Natural killer cell treated with Interleukin-12 subunit alpha and Interleukin-12 subunit beta and Interleukin-15 and Interleukin-18, amount 100 ng/mL, for 72 hours (primary cell): ENCODE measurements at places on chromosomes 5 and 9.

DNA sequence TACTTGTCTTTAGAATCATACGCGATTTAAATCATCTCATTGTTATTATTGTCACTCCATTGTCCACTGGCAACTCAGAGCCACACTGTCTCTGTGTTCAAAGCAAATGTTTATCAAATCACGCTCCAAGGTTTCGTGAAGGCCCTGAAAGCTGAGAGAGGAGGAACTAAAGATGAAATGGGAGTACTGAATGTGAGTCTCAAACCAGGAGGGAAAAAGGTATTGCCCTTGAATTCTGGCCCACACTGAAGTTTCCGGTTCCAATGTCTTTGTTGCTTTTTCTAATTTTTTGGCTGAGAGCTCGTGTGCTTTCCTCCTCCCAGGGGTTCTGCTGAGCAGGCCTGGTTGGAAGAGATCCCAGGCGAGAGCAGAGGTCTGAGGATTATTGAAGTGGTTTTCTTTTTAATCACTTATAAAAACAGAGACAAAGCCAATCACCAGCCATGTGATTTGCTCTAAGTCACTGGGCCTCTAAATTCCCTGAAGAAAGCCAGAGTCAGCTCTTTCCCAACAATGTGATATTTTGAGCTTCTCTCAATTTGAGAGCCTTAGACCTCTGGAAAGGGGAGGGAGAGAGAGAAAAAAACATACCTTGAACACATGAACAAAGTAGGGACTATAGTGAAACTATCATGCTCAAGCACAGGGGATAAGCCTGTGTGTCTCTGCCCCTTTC is 420.8 kb upstream of the GRAMD2B start:
- no peak for DNase-seq

- no peak for DNase-seq
Observed at GRCh38 chr5:40906351-40906751, 2.9 kb upstream of the C7 start.

- DNase-seq: no peak
Observed at GRCh38 chr9:19689328-19690101, 99.3 kb downstream of the SLC24A2 start.

DNA sequence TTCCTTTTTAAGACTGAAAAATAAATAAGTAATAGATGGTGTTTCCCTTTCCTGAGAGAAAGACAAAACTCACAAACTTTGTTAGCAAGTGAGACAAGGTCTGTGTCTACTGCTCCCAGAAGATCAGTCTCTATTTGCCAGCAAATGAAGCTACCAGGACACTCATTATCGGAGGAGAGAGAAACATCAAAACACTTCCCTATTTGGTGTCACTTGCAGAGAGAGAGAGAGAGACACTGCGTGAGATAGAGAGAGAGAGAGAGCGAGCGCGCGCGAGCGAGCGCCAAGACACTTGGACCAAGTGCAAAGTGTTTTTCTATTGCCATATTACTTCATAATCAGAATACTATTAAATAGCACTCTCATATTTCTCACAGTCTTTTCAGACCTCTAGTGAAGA is 142.7 kb downstream of the KCNN2 start:
- no peak for DNase-seq

GRCh38 chr5:34652466-34652865 is 3.7 kb upstream of the RAI14 start:
- no peak for DNase-seq

GRCh38 chr5:127423173-127423798 is 94.2 kb upstream of the PRRC1 start:
- DNase-seq: no peak

- DNase-seq: no peak
Observed at GRCh38 chr5:146101646-146102045, 3.7 kb downstream of the PLAC8L1 start.

GRCh38 chr5:143213231-143213850 is 190.1 kb downstream of the NR3C1 start:
- no peak for DNase-seq

DNA sequence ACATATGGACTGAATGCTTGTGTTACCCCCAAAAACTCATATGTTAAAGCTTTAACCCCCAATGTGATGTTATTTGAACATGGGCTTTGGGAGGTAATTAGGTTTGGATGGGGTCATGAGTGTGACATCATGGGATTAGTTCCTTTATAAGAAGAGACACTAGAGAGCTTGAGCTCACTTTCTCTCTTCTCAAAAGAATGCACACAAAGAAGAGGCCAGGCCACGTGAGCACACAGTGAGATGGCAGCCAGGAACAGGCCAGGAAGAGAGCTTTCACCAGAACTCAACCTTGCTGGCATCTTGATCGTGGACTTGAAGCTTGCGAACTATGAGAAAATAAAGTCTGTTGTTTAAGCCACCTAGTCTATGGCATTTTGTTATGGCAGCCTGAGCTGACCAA is 360.6 kb downstream of the NR2F1-AS1 start:
- no peak for DNase-seq

GRCh38 chr5:97338729-97339128 is 155.7 kb upstream of the RIOK2 start:
- no peak for DNase-seq

DNA sequence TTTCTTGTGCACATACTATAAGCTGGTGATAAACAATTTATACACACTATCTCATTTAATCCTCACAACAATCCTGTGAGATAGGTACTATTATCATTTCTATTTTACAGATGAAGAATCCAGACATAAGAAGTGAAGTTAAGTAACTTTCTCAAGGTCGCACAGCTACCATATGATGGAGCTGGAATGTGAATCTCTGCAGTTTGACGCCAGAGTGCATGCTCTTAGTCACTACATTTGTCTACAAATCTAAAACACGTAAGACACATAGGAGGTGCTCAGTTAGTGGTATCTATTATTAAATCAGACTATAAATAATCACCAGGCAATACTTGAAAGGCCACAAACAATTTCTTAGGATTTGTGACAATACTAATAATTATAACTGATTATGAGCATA is 45.0 kb upstream of the CDKN2B start:
- DNase-seq: no peak

DNA sequence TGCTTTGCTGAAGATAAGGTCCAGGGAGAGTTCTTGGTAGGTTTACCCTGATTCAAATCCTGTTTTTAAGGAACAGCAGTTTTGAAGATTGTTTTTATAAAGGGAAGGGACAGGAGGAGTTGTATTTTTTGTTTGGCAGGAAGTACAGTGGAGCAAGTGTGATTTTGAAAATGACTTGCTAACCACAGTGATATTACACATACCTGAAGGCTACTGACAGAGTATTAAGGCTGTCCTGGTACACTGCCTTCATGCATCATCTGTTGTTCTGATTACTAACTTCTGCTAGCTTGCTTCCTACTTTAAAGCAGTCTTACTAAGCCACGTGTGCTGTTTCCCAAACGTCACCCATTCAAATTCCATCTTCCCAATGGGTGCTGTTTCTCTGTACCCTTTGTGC is 559.5 kb upstream of the SGCD start:
- no peak for DNase-seq

GRCh38 chr5:39236718-39237117 is 17.4 kb upstream of the FYB1 start:
- no peak for DNase-seq

DNA sequence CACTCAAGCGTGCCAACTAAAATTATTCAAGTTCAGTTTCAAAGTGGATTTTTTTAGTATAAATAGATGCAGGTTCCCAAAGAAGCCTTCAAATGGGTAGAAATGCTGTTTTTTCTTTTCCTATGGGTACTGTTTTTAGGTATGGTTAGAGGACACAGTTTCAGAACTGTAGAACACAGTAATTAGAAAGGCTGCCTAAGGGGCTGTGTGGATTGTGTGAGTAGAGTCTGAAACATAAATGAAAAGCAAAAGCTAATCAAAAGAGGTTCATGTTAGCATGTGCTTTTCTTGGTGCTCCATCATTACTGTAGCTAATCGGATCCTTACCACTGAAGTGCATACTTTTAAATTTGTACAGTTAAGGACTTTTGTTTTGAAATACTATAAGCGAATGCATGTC is 85.3 kb downstream of the ZSWIM6 start:
- no peak for DNase-seq

GRCh38 chr5:168202996-168203395 is 88.4 kb upstream of the WWC1 start:
- DNase-seq: no peak

- DNase-seq: no peak
Observed at GRCh38 chr9:69036309-69036708, 757 bp downstream of the FXN start.

DNA sequence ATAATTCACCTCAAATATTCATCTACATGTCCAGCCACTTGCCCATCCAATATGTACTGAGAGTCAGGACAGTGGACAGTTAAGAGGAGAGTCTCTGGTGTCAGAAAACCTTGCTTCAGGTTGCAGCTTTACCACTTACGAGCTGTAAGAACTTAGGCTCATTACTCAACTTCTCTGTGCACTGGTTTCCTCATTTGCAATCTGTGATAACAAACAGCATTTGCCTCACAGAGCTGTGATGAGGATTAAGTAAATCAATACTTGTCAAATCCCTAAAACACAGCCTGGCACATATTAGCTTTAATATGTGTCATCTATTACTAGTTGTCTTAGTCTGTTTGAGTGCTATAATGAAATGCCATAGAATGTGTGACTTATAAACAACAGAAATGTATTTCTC is 8.6 kb downstream of the GOLGA1 start:
- no peak for DNase-seq

- DNase-seq: no peak
Observed at GRCh38 chr5:94903726-94904125, 285.3 kb downstream of the SLF1 start.

- DNase-seq: no peak
Observed at GRCh38 chr5:131363811-131364506, 100.1 kb downstream of the CDC42SE2 start.

DNA sequence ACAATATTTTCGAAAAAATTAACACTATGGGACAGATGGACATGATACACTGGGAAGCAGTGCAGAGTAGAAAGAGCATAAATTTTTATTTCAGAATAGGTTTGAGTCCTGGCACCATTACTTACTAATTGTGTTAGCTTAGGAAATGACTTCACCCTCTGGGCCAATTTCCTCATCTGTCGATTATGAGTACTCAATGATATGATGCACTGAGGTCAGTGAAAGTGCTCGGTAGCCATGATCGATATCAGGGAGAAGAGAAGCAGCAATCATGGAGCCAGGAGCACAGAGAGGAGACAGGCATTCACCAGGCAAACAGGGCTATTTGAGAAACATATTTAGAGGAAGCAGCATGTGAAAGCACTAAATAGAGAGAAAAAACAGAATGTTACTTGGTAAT is 29.4 kb downstream of the NR6A1 start:
- DNase-seq: no peak

DNA sequence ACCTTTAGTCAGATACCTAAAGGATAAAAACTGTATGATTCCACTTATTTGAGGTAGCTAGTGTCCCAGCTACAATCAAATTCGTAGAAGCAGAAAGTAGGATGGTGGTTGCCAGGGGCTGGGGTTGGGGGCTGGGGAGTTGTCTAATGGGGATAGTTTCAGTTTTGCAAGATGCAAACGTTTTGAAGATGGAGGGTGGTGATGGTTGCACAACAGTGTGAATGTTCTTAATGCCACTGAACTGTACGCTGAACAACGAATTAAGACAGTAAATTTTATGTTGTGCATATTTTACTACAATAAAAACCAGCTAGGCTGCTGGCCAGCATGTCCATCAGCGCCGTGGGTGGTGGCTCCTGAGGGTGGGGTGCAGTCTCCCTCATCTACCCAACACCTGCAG is 137.8 kb downstream of the GADD45G start:
- peak; percentile 65 for DNase-seq

GRCh38 chr5:157827423-157827822 is 31.5 kb downstream of the CLINT1 start:
- DNase-seq: no peak

- no peak for DNase-seq
Observed at GRCh38 chr9:121322037-121322736, 47.9 kb downstream of the STOM start.

DNA sequence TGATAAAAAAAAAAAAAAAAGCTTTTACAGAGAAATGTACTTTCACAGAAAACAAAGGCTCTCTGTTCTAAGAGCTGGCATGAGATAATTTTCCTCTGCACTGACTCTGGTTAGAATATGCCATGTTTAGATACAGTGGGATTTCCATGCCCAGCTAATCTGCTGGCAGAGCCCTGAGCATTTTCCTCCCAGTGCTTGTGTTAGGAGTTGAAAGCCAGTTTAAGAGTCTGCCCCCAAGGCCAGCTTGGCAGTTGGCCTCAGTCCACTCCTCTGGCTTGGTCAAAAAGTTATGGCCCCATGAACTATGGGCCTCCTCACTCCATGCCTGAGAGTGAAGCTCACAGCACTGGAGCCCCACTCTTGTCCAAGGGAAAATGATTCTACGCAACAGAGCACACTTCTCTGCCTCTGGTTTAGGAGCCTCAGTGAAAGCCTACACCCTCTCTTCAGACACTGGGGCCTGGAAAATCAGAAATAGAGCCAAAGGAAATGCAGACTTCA is 21.9 kb downstream of the MOCS2 start:
- DNase-seq: no peak

- DNase-seq: no peak
Observed at GRCh38 chr9:32291370-32291769, 93.1 kb upstream of the ACO1 start.

- no peak for DNase-seq
Observed at GRCh38 chr9:121610638-121610953, 40.8 kb upstream of the DAB2IP start.

- DNase-seq: no peak
Observed at GRCh38 chr9:71393005-71393404, 271.6 kb upstream of the TRPM3 start.

DNA sequence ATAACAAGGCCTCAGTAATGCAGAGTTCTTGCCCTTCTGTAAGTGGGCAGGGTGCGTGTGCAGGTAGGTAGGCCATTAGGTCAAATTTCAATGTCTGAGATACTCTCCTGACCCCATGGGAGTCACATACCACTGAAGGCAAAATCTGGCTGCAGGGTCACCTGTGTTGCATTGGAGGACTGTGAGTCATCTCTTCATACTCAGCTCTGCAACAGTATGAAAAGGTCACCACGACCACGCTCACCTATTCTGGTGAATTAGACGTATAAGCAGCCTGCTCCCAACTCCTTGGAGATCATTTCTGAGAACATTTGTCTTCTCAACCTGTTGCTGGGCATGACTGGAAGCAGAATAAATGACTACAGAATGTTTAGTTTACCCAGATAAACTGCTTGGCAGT is 599.8 kb downstream of the PDE4D start:
- DNase-seq: no peak

GRCh38 chr9:91795598-91796241 is 154.3 kb downstream of the ROR2 start:
- DNase-seq: no peak
